Stimulated activated CD4-positive, alpha-beta T cell treated with anti-CD3 and anti-CD28 coated beads, Interleukin-12 subunit alpha, Interleukin-12 subunit beta, amount 100 ng/mL, for 48 hours (primary cell): ENCODE measurements at places on chromosomes 5 and 9.
A peak's percentile ranks its signal among the peaks of the same experiment; 100 is the strongest.

DNA sequence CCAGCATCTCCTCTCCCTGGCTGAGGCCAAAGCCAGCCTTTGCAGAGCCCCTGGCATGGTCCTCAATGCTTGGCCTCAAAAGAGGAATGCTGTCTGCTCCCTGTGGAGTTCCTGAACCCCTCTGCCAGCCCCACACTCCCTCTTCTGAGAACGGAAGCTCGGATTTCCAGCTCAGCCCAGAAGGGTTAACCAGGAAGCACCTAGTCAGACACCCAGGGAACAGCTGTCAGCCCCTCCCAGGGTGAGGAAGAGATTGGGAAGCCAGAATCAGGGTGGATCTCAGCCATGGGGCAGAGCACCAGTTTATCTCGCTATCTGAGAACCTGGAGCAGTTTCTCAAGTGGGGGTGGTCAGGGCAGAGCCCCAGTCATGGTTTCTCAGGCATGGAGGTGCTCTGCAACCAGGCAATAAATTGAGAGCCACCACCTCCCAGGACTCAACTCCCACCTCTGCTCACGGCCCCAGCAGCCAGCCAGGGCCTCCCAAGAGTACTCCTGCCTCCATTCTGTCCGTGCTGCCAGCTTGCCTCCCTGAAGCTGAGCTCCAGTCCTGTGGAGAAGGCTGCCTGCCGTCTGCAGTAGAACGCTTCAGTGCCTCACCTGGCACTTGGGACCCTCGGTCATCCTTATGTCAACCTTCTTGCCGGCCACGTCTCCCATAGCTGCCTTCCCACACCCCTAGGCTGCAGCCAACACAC lies 7.6 kb downstream of the FOXE1 start:
- DNase-seq: no peak

- DNase-seq: no peak
Observed at GRCh38 chr9:12739014-12739652, 35.7 kb upstream of the LURAP1L start.

GRCh38 chr5:175696139-175696854 lies 38.4 kb downstream of the HRH2 start:
- DNase-seq: peak; percentile 76

DNA sequence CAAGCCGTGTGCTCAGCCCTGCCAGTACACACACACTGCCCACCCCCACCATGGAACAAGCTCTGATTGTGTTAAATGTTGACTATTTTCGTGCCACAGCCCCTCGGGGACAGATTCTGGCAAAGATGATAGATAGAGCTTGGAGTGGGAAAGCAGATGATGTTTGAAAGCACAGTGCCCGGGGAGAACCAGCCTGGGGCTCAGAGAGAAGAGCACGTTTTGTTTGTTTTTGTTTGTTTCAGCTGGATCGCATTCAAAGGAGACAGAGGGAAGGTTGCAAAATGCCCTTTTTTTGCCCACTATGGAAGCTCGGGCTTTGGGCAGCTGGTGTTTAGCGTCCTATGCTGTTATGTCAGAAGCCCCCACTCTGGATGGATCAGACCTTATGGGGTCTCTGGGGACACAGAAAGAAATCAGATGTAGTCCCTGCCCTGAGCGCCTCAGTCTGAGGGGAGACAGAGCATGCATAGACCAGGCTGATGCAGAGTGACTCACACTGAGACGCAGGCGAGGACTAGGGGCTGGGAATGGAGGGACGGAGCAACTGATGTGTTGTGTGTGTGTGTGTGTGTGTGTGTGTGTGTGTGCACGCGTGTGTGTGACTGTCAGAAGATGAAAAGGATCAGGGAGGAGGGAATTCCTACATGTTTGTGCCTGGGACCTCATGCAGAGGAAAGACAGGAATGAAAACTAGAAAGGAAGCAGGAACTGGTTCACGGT lies 229.7 kb downstream of the MELK start:
- no peak for DNase-seq

DNA sequence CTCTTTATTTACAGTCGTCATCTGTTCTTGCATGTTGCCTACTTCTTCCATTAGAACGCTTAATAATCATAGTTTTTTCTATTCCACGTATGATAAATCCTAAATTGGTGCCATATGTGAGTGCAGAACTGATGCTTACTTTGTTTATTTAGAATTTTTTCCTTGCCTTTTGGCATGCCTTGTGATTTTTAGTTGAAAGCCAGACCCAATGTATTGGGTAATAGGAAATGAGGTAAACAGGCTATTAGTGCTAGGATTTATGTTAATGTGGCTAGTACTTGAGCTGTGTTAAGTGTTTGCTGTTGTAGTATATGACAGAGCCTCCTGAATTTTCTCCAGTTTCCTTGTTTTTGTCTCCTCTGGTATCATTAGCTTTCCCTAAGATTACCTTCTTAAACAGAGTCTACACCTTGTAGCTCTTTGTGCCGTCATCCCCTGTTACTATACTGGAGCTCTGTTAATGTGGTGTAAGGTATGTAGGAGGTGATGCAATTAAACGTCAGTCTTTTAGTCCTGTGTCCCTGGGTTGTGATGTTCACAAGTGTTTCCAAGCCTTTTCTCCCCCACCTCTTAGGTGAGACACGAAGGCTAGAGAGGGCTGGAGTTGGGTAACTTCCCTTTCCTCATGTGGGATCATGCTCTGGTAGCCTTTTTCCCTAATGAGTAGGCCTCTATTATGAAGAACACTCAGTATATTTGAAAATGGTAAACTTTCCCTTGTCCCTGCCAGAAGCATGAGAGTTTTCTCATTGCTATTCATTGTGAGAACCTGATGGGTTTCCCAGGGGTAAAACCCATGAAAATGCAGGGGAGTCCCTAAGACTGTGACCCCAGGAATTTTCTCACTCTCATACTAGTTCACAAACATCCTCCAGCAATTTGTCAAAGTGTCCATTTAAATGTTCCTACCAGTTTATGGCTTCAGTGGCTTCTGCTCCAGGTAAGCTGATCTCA lies 21.2 kb downstream of the SPATA31D3 start:
- no peak for DNase-seq

- no peak for DNase-seq
Observed at GRCh38 chr9:129406278-129407225, 214.3 kb downstream of the C9orf50 start.

DNA sequence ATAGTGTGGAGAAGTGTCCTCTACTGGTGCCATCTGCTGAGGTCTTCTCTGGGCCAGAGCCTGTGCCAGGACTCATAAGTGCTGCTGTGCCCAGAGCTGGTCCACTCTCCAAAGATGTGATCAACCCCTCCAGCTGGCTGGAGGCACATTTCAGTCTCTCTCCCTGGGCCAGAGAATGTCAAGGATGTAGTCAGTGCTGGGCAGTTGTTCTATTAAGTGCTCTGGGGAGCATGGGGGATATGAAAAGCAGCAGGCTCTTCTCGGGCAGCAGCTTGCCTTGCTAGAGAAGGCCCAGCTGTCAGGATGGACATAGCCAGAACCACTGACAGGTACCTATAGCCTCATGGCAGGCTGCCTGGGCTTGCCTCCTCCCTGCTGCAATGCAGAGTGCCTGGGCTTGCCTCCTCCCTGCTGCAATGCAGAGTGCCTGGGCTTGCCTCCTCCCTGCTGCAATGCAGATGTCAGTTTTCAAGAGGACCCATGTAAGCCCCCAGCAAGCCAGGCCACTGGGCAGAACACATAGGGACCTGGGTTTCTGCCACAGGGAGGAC lies 157.2 kb upstream of the PANK3 start:
- no peak for DNase-seq

DNA sequence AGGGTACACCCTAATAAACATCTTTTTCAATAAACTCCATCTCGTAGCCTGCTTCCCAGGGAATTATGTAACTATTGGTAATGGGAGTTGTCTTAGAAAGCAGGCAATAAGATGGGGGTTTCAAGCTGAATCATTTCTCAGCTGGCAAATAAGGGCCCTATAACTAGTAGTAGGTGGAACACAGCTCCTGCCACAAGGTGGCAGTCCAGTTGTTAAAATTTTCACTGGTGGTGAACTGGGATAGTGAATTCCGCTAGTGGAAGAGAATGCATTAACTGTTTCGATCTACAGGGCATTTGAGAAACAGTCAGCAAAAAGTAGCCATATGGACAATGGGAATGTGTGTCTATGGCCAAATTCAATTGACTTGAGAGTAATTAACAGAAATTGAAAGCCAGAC lies 27.7 kb downstream of the PCDHB15 start:
- DNase-seq: no peak

DNA sequence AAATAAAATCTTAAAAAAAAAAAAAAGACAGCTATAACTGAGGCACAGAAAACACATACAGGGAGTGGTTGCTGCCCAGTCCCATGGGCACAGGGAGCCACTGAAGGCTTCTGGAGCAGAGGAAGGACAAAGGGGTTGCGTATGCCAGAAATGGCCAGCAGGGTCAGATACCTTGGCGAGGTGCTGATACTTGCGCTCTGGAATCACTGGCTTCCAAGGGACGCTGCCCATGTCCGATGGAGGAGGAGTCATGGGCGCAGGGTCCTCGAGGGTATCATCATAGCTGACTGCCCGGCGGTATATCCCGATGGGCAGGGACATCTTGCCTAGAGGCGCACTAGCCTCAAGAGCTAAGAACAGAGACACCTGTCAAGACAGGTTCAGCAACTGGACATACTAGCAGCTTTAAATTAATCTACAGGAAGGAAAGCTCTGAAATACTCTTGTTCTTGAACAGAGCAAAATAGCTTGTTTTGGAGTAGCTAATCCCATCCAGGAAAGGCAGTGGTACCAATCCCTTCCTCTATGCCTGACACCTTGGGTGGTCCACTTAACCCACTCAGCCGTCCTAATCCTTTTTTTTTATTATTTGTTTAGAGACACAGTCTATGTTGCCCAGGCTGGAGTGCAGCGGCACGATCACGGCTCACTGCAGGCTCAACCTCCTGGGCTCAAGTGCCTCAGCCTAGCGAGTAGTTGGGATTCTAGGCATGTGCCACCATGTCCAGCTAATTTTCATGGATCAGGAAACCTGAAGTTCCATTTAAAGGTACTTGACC lies 6.0 kb downstream of the KIAA1191 start:
- DNase-seq: no peak

GRCh38 chr5:2900360-2900759 lies 148.9 kb upstream of the IRX2 start:
- no peak for DNase-seq

DNA sequence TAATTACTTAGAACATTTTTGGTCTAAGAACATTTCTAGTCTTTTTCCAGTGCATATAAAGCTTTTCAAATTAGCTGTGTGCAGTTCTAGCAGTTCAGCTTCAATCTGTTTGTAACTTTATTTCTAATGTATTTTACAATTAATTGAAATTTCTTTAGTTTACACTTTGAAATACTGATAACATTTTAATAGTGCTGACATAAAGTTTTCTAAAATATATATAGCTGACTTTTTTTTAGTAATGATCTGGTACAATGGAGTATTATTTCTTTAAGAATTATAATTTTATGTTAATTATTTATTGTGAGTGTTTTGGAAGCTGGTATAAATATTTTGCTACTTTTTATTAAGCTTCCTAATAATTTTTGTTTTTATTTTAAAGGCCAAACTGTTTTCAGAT lies 43.3 kb downstream of the CCNH start:
- DNase-seq: no peak

- no peak for DNase-seq
Observed at GRCh38 chr5:33328818-33329217, 111.9 kb upstream of the TARS1 start.

- DNase-seq: no peak
Observed at GRCh38 chr9:105975886-105976645, 281.7 kb downstream of the TMEM38B start.

DNA sequence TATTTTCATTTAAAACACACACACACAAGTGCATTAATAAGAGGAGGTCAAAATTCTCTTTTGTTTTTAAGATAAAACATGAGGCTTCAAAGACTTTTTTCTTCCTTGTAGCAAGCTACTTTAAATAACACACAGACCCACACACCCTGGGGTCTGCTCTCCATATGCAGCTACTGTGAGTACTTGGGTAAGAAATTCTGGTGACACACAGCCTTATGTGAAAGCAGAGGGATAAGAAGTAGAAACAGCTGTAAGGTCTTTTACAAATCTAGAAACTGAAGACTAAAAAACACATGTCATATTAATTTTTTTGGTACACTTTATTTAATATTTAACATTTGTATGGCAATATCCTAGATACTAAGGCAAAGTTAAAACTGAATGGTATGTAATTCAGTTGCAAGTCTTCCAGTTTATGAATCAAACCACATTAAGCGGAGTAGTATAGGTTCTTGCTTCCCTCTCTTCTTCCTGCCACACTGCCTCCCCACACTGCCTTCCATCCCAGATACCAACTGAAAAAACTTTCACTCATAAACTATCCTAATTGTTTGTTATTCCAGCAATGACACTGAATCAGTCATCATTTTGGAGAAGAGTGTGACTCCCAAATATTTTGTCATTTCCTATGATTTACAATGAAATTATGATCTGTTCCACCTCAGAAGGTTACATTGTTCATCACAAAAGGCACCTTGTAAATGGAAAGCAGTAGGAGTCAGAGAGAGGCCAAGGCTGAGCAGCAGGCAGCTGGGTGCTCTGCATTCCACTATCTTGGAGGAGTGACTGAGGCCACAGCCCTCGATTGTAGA lies 92.0 kb downstream of the PLCXD3 start:
- no peak for DNase-seq

DNA sequence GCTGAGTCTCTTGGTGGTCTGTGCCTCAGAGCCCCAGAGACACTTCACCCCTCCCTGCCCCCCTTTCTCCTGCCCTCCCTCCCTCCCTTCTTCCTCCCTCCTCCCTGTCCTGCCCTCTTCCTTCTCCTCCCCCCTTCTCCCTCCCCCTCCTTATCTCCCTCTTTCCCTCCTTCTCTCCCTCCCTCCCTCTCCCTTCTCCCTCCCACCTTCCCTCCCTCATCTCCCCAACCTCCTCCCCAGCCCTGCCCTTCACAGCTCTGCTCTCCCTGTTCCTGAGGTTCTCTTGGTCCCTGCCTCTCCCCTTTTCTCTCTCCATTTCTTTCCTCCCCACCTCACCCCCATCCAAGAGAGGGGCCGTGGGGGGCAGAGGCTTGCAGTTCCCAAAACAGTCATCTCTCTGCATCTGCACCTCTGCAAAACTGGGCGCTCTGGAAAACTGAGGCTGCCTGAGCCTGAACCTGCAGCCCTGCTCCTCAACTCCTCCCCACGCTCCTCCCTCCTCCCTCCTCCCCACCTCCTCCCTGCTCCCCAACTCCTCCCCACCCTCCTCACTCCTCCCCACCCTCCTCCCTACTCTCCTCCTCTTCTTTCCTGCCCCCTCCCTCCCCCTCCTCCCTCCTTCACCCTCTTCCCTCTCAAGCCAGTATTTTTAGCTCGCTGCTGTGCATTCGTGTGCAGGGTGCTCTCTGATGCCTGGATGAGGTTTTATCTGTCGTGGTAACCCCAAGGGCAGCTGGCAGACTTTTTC lies 219.1 kb downstream of the C9orf50 start:
- DNase-seq: no peak

- DNase-seq: no peak
Observed at GRCh38 chr5:76556511-76557221, 66.5 kb downstream of the F2RL2 start.
